Nucleus accumbens (tissue), 56 donors: ENCODE measurements at places on chromosomes 1 and 21.

- DNase-seq: no peak
Measured at GRCh38 chr1:100706296-100706695, 13.2 kb upstream of the VCAM1 start.

- no peak for DNase-seq
Measured at GRCh38 chr1:201525193-201525778, 13.6 kb upstream of the NAV1 start.

DNA sequence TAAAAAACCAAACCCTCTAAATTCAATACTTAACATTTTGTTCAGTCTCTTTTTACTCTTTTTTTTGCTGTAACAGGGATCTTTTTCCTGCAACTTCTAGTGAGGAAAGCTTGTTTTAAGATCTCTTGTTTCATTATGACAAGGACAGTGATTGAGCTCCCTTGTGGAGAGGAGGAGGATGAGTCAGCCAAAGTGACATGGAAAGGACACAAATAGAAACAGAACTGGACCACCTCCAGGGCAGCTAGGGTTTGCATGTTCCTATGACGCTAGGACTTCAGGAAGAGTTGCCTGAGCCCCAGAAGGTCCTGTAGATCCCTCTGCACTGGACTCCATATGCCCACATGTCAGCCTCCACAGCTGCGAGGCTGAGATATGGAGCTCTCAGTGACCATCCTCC is 212.6 kb upstream of the FAM78B start:
- no peak for DNase-seq

- peak; percentile 72 for DNase-seq
Measured at GRCh38 chr1:15323351-15323988, 76.4 kb downstream of the FHAD1 start.

GRCh38 chr1:233180641-233181364 is 114.7 kb downstream of the PCNX2 start:
- no peak for DNase-seq
